Fibroblast of skin of abdomen (primary cell): ENCODE measurements at places on chromosomes 2 and 18.

GRCh38 chr2:128940378-128940777 lies 621.7 kb upstream of the HS6ST1 start:
- DNase-seq = no peak

- DNase-seq = peak; percentile 2
Measured at GRCh38 chr2:204127238-204127637, 190.7 kb downstream of the ICOS start.

DNA sequence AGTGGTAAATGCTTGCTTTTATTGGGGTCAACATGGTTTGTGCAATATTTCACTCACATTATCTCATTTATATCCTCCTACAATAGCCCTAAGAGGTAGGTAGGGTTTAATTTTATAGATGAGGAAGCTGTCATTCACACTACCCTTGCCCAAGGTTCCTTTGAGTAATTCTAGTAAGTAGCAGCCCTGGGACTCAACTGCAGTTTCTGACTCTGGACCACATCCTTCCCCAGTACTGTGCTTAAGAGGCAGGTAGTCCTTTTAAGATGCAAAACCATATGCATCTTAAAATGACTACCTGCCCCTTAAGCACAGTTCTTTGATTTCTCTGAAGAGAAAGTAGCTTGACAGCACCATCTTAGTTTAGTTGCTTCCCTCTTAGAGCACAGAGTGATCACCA lies 15.7 kb upstream of the NT5C1B start:
- DNase-seq = no peak

GRCh38 chr18:58316396-58317342 lies 272.6 kb downstream of the NEDD4L start:
- DNase-seq = no peak

GRCh38 chr2:113795405-113795920 lies 39.0 kb upstream of the SLC35F5 start:
- DNase-seq = no peak

- peak; percentile 93 for DNase-seq
Measured at GRCh38 chr2:112812318-112813267, 24.0 kb downstream of the IL1B start.

DNA sequence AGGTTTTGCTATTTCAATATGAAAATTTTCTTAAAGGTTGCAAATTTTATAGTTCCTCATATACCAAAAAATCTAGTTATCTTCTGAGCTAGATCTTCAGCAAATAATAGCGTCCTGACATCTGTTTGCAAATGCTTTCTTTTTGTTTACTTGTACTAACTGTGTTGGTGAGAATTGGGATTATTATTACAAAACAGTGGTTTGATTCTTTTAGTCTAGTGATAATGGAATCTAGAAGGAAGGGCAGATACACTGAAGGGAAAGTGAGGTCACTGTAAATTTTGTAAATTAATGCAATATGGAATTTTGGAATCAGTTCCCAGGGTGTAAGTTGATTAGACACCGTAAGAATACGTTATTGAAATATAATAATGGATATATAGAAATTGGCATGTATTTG lies 36.2 kb upstream of the NT5C1B start:
- no peak for DNase-seq

GRCh38 chr2:174836377-174836994 lies 72.2 kb upstream of the CHRNA1 start:
- peak; percentile 98 for DNase-seq

- no peak for DNase-seq
Measured at GRCh38 chr18:3458378-3458777, 8.4 kb downstream of the TGIF1 start.

DNA sequence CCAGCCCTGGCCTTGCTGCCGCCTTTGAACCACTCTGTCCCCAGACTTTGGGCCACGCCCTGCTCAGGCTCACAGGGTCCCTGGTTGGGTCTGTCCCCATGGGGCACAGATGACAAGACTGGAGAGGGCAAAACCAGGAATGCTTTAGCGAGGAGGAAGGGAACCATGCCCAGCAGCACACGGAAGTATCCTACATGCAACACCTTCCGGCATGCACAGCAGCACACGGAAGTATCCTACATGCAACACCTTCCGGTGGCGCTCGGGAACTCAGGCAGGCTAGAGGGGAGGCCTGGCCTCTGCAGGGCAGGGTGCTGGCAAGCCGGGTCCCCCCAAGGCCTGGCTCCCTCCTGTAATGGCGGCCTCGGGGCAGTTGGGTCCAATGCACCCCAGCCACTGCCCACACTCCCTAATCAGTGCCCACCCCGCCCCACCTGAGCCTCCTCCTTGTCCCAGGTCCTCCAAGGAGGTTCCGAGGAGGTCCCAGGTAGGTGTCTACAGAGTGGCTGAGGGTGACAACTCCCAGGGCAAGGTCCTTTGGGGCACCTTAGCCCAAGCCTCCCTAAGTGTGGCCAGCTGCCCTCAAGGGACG lies 33.6 kb upstream of the SNED1 start:
- no peak for DNase-seq

DNA sequence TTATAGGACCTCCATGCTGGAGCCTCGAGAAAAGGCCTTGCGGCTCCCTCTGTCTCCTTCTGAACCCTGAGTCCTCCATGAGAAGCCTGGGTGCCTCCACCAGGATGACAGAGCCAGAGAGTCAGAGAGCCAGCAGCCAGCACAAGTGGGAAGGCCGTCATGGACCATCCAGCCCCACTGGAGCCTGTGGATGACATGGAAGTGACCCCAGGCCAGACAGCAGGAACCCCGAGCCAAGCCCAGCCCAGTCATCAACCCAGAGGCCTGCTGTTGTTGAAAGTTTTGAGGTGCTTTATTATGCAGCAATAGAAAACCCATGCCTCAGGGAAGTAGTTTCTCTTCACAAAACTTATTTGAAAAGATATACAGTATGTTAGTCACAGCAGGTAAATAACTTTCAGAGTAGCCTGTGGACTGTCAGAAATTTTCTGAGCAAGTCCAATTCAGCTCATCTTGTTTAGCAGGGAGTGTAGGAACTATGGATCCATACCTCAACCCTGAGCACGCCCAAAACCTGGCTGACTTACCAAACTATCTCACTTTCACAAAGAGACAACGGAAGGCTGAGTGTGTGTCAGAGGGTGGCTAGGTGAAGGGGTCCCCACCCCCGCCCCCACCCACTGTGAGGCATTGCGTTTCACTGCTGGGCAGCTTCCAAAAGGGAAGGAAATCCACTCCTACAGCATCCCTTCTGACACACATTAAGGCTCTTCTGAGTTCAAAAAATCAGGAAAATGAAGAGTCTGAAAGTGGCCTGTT lies 79.9 kb upstream of the NDUFV2 start:
- DNase-seq = no peak

GRCh38 chr2:239201531-239201876 lies 199.3 kb downstream of the HDAC4 start:
- DNase-seq = peak; percentile 22
